ENCODE measurements at places on chromosomes 3 and 15. TPM values are rescaled to one million over a fixed set of nuclear protein-coding genes. Genes with fewer than 3 reads are reported as not detected.

- no peak for DNase-seq
Measured at GRCh38 chr15:100596792-100597191, 5.2 kb downstream of the LINS1 start.

DNA sequence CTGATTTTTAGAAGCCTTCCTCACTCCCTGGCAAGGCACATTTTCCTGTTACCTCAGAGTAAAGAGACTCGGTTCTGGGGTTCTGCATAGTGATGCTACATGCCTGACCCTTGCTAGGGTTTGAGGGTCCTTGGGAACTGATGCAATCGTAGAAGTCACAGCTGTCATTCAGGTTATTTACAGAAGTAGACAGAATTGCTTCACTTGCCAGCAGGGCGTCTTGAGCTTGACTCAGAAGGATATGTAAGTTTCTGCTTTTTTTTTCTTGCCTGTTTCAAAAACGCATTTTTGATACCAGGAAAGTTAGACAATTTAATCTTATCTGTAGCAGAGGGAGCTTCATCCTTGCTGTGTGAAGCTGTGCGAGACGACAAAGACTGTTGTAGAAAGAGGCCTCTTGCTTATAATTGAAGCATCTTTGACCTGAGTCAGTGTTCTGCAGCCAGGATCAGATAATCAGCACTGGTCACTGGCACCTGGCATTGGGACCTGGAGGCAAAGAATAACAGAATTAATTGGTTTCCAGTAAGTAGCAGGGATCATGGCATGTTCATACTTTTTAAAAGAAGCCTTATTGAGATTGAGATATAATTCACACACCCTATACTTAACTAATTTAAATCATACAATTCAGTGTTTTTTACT, 24.8 kb downstream of the CACNA1D start:
- no peak for DNase-seq

GRCh38 chr3:156250550-156250949, 130.2 kb downstream of the KCNAB1 start:
- no peak for DNase-seq

GRCh38 chr3:54251705-54252104, 129.4 kb downstream of the CACNA2D3 start:
- DNase-seq = no peak

DNA sequence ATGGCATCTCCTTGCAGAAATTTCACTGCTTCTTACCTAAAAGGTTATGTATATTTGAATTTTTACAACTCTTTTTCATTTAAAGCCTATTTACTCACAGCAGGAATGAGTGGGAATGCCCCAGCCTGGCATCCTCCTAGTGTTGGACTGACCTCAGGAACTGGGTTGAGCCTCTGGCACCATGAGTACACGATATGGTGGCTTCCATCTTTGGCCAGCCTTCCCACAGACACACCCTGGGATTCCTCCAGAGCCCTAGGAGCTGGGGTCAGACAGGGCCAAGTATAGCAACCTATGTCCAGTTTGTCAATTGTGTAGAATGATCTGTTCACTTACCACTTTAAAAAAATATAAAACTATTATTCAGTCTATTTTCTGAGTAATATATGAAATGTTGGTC, 57.2 kb upstream of the HEG1 start:
- DNase-seq = no peak

GRCh38 chr3:175155172-175155571, 296.0 kb downstream of the NAALADL2 start:
- DNase-seq = no peak

DNA sequence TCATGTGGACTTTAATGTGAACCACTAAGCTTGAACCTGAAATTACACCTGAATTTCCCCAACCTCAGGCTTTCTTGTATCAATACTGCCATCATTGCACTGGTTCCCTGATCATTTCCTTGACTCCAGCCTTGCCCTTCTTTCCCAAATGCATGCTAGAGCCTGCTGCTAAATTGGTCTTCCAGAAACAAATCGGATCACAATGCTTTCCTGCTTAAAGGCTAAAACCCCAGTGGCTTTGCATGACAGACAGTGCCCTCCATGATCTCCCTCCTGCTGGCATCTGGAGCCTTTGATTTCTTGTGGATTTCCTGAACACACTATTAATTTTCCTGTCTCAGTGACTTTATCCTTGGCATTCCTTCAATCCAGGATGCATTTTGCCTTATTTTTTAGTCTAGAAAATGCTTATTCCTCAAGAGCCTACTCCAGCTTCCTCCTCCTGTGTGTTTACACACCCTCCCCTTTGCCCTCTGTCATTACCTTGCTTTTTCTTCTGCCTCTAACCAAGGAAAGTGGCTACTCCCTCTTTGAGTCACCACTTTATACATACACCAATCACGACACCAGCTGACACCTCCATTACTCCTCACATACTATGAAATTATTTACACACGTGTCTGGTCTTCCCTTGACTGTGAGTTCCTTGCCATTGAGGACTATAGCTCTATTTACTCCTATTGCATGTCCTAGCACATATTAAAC, 214.6 kb downstream of the KCNAB1 start:
- DNase-seq = no peak

Gene VIPR1
- 2.2 TPM for total RNA-seq

Gene TNFAIP8L3
- total RNA-seq = 4.9 TPM

Gene ROBO1
- 6.0 TPM for total RNA-seq

Gene SCG3
- not detected for total RNA-seq

Gene CYP1A1
- total RNA-seq = 0.45 TPM

Gene CFAP20DC
- total RNA-seq = 0.22 TPM

Data from left ventricle myocardium superior (tissue), 1 donor.